ENCODE measurements at places on chromosomes 13 and 19.

GRCh38 chr19:17357724-17358123 lies 19.4 kb downstream of the PLVAP start:
- no peak for DNase-seq

- DNase-seq, result no peak
Measured at GRCh38 chr13:21040120-21040826, 21.1 kb downstream of the LATS2 start.

GRCh38 chr13:91813253-91813652 lies 414.8 kb downstream of the GPC5 start:
- no peak for DNase-seq

DNA sequence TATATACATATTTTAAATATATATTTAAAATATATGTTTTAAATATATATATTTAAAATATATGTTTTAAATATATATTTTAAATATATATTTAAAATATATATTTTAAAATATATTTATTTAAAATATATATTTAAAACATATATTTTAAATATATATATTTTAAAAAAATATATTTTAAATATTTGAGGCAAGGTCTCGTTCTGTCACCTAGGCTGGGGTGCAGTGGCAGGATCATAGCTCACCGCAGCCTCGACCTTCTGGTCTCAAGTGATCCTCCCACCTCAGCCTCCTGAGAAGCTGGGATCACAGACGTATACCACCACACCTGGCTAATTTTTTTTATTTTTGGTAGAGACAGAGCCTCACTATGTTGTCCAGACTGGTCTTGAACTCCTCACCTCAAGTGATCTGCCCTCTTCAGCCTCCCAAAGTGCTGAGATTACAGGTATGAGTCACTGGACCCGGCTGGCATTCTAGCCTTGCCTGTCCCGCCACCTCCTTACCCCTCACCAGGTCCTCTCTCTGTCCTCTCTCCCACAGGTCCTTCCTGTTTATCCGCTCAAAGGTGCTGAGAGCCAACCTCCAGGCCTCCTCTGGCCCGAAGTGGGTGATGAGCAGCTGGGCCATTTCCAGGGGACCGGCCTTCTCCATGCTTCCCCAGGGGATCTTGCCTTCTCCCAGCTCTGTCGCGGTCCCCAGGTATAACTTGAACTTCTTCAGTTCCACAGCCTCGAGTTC lies 564 bp downstream of the NLRP12 start:
- no peak for DNase-seq

DNA sequence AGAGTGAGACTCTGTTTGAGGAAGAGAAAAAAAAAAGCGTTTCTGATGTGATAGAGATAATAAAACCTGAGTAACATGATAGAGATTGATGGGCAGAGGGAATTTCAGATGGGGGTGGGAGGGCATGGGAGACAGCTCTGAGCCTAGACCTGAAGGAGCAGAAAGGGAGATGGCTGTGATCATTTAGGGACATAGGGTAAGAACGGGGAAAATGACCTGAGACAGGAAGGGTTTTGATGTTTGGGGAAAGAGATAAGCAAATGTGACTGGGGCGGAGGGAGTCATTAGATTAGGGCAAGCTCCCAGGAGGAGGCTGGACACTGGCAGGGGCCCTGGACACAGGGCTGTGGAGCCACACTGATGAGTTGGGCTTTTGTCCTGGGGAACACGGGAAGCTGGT lies 6.1 kb downstream of the ZNF320 start:
- no peak for DNase-seq

- DNase-seq, result no peak
Measured at GRCh38 chr19:49422407-49423070, 702 bp downstream of the PTH2 start.

GRCh38 chr13:44389060-44389666 lies 15.5 kb downstream of the SERP2 start:
- no peak for DNase-seq

DNA sequence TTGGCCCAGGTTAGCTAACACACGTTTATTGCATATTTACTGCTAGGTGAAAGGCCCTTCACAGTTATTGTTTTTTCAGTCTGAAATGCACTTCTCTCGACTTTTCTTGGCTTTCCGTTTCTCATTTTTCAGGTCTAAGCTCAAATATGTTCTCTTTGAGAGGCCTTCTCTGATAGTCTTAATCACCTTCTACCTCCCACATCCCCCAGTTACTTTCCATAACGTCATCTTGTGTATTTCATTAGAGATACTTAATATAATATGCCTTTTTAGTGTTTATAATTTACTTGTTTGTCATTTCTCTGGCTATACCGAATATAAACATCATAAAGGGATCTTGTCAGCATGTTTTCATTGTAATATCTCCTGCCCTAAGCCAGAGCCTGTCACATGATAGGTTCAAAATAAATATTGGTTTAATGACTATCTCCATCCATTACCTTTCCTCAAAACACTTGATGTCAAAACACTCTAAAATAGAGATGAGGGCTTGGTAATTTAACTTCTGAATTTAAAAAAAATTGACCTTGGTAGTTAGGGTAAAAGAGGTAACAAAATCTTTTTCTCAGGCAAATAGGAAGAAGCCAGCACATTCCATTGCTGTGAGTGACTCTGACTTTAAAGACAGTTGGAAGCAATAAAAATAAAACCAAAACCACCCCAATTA lies 168.6 kb upstream of the RFC3 start:
- DNase-seq, result no peak

DNA sequence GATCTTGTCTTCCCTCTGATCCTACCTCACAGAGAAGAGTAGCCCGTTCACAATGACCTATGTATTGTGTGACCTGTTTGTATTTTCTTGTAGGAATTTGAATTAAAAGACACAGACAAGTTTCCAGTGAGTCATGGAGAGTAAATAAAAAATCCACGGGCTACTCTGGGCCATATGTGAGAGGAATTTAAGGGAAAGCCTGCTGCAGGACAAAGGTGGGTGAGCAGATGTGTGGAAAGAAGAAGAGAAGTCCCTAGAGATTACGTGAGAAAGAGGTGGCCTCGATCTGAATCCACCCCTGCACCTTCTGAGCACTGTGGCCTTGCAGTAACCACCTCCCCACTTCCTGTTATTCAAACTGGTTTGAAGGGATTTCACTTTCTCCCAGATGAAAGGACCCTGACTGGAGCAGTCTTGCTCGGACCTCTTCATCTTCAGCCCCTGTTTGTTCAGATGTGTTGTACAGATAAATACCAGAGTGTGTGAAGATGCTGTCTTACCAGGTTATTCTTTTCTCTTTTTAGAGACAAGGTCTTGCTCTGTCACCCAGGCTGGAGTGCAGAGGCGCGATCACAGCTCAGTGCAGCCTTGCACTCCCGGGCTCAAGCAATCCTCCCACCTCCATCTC lies 205.4 kb downstream of the PDS5B start:
- no peak for DNase-seq

DNA sequence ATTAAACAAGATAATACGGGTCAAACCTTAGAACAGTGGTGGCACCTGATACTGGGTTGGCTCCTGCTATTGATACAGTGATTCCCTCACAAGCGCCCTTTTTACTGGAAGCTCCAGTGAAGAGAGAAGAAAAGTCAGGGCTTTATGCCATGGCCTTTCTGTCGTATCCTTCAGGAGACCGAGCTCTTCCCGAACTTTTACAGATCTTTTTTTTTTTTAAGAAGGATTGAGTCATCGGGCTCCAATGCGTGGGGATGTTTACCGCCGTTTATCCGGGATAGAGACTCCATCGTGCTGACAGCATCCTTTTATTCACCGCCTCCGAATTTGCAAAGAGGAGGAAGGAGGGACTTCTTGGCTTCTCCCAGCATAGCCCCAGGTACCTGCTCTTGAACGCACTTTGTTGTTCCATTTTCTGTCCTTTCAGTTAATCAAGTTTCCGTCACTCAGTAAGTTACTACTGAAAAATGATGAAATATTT lies 574 bp downstream of the ZNF227 start:
- no peak for DNase-seq

DNA sequence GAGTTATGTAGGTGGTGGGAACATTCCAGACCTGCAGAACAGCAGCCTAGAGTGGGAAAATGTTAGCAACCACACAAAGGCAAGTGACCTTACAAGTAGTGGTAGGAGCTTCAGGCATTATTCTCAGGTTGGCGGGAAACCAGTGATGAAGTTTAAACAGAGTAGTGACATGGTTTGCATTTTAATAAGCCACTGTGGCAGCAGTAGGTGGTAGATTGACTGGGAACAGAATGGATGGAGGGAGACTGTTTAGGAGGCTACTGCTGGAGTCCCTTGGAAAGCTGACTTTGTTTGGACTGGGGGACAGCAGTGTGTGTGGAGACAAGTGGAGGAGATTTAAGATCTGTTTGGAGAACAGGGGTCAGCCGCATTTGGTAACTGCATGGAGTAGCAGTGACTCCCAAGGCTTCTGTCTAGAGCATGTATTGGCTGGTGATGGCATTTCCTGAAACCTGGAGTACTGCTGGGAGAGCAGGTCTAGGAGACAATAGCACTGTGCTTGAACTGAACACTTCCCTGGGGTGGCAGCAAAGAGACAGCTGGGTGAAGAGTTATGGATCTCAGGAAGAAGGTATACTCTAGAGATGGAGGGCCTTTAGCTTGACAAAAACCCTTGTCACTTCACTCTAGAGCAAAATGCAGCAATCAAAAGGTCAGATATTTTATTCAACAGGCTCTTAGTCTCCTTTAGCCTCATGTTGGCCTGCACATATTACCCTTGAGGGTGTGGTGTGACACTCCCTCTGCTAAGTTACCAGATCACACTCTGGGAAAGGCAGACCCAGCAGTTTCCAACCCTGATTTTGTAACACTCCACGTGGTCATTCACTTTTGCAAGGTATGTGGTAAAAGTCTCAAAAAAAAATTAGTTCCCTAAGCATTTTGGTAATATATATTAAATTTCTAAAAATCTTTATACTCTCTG lies 70.3 kb downstream of the DHRS12 start:
- DNase-seq, result no peak

Measured in stimulated activated CD8-positive, alpha-beta memory T cell treated with anti-CD3 and anti-CD28 coated beads, Interleukin-15, amount 100 ng/mL, for 1 hour (primary cell).